Daoy (cell line): ENCODE measurements at places on chromosomes 3 and 15. TPM values are rescaled to one million over a fixed set of nuclear protein-coding genes. Genes with fewer than 3 reads are reported as not detected.

Gene LRRIQ4
- total RNA-seq = not detected in 2 replicates

DNA sequence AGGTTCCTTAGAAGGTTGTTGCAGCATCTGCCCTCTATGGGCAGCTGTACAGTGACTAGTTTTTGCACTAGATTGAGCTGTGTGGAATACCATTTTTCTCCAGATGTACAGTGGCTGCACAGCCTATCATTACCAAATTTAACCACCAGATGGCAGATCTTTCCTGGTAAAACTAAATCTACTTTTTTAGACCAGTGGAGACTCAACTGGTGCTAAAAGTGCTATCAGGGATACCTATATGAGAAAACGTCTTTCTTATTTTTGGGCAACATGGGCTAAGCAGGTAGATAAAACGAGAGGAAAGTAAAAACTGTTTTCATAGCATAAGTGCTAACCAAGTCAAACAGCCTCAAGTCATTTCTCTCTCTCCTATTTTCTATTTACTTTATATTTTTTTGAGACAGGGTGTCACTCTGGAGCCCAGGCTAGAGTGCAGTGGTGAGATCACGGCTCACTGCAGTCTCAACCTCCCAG is 21.2 kb downstream of the IGSF10 start:
- DNase-seq = peak; percentile 51

- no peak for DNase-seq
These were observed 40.8 kb downstream of the MRAS start for GRCh38 chr3:138389144-138389601.

GRCh38 chr3:42262525-42262924 is 3.5 kb downstream of the CCK start:
- DNase-seq = peak; percentile 37
